Bronchial epithelial cell (primary cell): ENCODE measurements at places on chromosomes 6 and 20.
A peak's percentile ranks its signal among the peaks of the same experiment; 100 is the strongest.

- no peak for DNase-seq
Measured at GRCh38 chr6:31881136-31881859, 2.5 kb upstream of the SLC44A4 start.

DNA sequence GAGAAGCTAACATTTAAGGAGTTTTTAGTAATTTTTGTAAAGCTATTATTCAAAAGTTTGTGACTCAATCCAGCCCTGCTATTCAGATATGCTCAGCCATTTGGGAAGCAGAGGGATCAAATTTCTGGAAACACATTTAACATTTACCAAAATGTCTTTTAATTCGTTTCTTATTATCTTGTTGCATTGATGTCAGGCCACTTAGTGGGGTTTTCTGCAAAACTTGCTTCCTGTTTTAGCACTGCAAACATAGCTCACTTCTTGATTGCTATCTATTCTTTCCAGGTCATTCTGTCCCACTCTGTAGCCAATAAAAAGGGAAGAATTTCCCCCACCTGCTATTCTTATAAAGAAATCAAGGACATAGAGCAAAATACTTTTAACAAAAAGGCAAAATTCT is 176.9 kb upstream of the SUPT3H start:
- DNase-seq = no peak

GRCh38 chr6:14831937-14832336 is 413.9 kb upstream of the JARID2 start:
- no peak for DNase-seq

- peak; percentile 79 for DNase-seq
Measured at GRCh38 chr6:99822741-99823512, 171.1 kb downstream of the MCHR2 start.

- DNase-seq = no peak
Measured at GRCh38 chr20:47038566-47039560, 144.2 kb downstream of the EYA2 start.

GRCh38 chr20:35363190-35363589 is 48.6 kb downstream of the UQCC1 start:
- no peak for DNase-seq

DNA sequence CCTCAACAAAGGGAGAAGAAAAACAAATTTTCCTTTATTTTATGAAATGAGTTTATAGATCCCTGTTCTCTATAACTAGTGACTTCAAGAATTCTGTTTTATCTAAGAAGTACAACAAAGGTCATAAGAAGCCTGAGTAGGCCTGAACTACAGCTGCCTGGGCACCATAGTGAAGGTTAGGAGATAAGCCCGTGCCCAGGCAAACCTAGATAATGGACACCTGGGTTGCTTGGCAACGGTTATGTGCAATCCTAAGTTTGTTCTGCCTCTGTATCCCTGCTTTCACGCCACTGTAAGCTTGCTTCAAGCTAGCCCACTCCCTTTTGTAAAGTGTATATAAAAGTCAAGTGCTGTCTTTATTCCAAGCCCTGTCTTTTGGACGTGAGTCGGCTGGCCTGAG is 23.2 kb downstream of the SCGN start:
- no peak for DNase-seq

DNA sequence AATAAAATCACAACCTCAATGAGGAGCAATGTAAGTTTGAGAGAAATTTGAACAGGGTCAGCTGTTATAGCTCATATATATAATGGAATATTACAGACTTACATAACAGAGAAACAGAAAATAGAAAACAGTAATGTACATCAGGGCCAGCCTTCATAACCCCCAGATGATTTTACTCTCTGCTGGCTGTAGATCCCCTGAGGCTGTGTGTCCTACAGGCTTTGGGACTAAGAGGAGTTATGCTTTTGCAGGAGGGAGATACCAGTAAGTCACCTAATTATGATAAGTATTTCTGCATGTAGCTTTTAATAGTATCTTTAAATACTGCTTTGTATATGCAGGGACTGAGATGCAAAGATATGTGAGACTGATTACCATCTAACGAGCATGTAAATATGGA is 105.8 kb upstream of the ASCC3 start:
- DNase-seq = no peak

- DNase-seq = no peak
Measured at GRCh38 chr6:9504191-9504590, 910.7 kb downstream of the TFAP2A start.

DNA sequence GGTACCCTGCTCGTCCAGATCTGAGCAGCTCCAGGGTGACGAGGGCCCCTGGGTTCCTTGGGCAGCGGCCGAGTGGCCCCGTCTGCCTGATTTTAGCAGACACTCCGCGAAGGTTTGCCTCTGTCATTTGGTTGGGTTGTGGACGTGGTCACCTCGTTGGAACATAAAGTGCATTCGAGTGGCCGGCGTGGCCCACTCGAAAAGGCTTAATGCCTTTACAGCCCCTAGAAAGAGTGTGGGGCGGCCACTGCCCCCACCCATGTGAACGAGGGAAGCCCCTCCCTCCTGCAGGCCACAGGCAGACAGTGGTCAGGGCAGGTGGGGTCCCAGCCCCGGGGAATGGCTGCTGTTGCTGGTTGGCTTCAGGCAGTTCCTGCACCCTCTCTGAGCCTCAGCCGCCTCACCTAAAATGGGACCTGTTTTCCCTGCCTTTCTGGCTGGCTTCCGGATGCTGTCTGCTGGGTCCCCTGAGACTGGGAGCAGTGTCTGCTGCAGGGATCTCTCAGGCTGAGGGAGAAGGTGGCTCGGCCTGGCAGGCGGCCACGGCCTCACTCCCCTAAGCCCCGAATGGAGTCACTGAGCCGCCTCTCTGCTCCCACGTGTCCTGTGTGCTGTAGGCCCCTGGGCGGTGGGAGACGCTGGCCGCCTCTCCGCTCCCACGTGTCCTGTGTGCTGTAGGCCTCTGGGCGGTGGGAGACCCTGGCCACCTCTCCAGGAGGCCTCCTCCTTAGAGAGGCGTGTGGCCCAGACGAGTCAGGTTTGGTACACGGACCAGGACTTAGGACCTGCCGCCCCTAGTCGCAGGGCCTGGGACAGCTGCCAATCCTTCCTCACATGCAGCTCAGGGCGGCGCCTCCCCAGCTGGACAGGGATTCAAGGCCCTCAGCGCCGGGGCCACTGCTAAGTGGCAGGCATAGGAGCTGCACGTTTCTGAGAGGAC is 233.0 kb downstream of the ERMARD start:
- DNase-seq = no peak

GRCh38 chr6:54288474-54288873 is 19.8 kb upstream of the TINAG start:
- no peak for DNase-seq

GRCh38 chr6:28658475-28659249 is 133.0 kb downstream of the GPX5 start:
- no peak for DNase-seq

GRCh38 chr6:73362358-73362757 is at the start of gene KHDC3L:
TSS of gene KHDC3L (plus strand) at chr6:73362658. CDS start at chr6:73362730, 72 bp downstream.
- no peak for DNase-seq

DNA sequence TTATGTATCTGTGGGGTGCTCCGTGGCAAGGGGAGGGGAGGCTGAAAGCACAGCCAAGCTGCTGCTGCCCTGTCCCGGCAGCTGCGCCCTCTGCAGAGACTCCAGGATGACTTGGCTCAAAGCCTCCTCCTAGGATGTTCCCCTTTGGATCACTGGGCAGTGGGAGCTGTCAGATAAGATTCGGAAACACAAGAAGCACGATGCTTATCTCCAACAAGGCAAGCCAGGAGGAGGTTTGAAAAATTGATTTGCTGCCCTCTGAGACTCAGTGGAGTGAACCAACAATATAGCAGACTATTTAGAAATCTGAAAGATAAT is 776.4 kb downstream of the C6orf118 start:
- DNase-seq = no peak

- no peak for DNase-seq
Measured at GRCh38 chr6:45568626-45569025, 190.9 kb upstream of the SUPT3H start.
